ENCODE measurements at places on chromosomes 1 and 21.

DNA sequence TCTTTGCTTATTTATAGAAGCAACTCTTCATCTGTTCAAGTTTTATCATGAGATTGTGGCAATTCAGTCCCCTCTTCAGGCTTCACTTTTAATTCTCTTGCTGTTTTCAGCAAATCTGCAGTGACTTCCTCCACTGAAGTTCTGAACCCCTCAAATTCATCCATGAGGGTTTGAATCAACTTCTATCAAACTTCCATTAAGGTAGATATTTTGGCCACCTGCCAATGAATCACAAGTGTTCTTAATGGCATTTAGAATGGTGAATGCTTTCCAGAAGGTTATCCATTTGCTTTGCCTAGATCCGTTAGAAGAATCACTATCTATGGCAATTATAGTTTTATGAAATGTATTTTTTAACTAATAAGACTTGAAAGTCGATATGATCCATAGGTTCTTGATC lies 946.7 kb upstream of the B3GALT2 start:
- no peak for DNase-seq

- DNase-seq: no peak
Observed at GRCh38 chr1:186564582-186564981, 103.7 kb upstream of the PDC start.

- no peak for DNase-seq
Observed at GRCh38 chr1:78871249-78871648, 135.3 kb downstream of the ADGRL4 start.

DNA sequence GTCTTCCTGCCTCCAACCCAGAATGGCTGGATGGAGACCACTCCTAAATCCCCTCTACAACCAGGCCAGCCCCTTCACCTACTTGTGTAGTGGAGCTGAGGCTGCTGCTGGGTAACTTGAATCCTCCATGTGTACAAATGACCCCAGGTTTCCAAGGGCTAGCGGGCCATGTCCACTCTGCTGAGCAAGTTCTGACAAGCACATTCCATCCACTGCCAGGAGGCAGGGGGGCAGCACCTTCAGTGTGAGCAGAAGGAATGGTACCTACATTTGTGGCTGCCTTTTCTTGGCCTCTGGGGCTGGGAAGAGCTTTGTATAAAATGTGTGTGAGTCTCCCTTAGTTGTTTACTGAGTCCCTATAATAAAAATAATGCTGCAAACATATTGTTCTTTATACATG lies 14.5 kb downstream of the KIAA0040 start:
- no peak for DNase-seq

DNA sequence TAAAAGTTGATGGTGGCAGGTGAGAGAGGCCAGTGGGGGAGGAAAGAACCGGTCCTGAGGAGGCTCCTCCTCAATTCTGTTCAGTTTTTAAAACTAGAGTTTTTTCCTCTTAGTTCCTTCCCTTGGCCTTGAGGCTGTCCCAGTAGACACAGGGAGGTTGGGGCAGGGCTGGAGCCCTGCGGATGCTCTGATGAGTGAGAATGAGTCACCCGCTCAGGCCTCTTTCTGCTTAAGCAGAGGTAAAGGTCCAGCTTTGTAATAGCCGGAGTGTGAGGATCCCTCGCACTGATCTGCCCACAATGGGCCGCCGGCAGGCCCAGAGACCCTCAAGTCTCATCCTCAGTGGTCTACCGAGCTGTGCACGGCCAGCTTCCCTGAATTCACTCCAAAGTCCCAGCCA lies 49.6 kb upstream of the IRF2BP2 start:
- no peak for DNase-seq

DNA sequence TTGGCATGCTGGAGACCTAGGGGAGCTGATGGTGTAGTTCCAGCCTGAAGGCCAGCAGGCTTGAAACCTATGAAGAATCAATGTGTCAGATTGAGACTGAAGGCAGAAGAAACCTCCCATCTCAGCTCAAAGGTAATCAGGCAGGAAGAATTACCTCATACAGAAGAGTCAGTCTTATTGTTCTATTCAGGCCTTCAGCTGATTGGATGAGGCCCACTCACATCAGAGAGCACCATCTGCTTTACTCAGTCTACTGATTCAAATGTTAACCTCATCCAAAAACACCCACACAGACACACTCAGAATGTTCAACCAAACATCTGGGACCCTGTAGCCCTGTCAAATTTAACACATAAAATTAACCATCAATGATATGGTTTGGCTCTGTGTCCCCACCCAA lies 13.7 kb upstream of the CCN1 start:
- DNase-seq: no peak

DNA sequence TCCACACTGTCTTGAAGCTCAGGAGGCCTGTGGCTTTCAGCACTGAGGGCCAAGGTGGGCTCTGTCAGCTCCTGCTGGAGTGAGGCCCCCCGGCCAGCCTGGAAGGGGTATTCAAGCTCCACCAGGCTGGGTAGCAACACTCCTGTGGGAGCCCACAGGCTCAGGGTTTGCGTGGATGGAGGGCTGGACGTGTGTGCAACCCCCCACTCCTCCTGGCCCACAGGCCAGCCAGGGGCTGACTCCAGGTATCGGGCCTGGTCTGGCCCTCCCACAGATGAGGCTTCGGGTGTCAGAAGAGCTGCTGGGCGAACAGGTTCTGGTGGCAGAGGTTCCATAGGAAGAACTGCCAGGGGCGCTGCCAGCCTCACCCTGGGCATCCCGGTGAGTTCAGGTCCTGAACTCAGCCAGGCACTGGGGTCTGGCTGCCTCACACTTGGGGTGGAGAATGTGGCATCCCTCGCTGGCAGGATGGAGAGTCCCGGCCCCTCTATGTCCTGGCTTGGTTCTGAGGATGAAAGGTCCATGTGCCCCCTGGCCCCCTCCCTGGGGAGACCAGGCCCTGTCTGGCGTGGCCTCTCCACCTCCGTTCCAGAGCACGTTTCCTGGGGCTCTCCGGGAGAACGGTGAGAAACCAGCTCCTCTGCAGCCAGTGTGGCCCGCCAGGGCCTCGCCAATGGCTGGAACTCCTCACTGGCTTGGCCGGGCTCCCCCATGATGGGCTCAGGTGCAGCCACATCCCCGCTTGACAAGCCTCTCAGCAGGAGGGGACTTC lies 64.6 kb upstream of the TARDBP start:
- DNase-seq: no peak

DNA sequence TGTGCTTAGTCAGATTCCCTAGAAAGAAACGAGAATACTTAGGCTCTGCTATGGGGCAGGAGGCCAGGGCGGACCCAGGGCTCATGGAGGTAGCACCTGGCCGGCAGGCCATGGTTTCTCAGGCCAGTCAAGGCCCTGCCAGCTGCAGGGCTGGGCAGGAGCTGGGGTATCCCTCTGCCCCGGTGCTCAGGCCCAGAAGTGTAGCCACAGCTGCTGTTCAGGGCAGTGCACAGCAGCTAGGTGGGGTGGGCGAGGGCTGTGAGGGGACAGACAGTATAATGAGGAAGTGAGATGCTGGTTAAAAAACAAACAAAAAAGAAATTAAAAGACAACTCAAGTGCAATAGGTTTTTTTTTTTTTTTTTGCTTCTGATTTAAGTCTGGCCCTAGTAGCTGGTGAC lies 34.0 kb upstream of the EDN2 start:
- no peak for DNase-seq

GRCh38 chr1:223520200-223520599 lies 127.0 kb downstream of the CCDC185 start:
- no peak for DNase-seq

- DNase-seq: no peak
Observed at GRCh38 chr1:224622831-224623230, 6.7 kb downstream of the CNIH3 start.

- DNase-seq: no peak
Observed at GRCh38 chr21:26826801-26827200, 18.4 kb downstream of the ADAMTS1 start.

GRCh38 chr1:181061487-181061886 lies 27.0 kb upstream of the IER5 start:
- DNase-seq: no peak

DNA sequence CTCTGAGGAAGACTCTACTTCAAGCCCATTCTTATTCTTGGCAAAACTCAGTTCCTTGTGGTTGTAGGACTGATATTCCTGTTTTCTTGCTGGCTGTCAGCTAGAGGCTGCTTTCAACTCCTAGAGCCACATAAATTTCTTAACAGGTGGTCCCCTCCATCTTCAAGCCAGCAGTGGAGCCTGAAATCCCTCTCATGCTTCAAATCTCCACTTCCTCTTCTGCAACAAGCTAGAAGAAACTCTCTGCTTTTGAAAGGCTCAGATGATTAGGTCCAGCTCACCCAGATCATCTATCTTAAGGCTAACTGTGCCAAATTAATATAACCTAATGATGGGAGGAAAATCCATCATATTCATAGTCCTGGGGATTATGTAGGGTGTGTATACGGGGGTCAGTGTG lies 43.2 kb upstream of the CD34 start:
- no peak for DNase-seq

DNA sequence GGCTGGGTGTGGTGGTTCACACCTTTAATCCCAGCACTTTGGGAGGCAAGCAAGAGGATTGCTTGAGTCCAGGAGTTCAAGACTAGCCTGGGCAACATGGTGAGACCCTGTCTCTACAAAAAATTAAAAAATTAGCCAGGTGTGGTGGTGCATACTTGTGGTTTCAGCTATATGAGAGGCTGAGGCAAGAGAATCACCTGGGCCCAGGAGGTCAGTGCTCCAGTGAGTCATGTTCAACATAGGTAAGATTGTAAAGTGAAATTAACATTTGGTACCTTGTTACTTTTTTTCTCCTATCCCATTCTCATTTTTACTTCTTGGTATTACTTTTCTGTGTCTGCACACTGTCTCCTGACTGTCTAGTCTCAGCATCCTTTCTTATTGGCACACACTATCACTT lies 19.0 kb downstream of the MAGI3 start:
- no peak for DNase-seq
